ENCODE measurements at places on chromosomes 3 and 15.

DNA sequence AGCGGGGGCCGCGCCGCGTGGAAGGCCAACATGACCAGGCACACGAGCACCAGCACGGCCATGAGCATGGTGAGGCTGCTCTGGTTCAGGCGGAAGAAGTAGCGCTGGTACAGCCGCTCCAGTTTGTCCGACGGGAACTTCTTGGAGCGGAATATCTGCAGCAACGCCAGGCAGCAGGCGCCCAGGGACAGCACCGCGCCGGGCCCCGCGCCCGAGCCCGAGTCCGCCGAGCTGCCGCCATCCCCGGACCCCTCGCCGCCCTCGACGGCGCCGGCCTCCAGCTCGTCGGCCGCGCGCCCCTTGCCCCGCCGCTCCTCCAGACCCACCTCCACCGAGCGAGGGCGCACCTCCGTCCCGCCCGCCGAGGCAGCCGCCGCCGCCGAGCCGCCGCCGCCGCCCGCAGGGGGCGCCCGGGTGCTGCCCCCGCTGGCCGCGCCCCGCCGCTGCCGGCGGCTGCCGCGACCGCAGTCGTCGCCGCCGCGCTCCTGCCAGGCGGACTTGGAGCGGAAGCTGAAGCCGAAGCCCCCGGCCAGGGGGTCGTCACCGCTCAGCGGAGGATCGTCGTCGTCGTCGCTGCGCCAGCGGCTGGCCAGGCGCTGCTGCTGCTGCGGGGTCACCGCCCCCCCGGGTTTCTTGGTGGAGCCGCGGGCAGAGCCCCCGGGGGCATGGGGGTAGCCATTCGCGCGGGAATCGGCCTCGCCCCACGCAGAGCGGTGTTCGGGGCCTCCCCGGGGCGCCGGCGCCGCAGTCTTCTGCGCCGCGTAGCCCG, 957 bp downstream of the ADCY5 start:
- no peak for DNase-seq

DNA sequence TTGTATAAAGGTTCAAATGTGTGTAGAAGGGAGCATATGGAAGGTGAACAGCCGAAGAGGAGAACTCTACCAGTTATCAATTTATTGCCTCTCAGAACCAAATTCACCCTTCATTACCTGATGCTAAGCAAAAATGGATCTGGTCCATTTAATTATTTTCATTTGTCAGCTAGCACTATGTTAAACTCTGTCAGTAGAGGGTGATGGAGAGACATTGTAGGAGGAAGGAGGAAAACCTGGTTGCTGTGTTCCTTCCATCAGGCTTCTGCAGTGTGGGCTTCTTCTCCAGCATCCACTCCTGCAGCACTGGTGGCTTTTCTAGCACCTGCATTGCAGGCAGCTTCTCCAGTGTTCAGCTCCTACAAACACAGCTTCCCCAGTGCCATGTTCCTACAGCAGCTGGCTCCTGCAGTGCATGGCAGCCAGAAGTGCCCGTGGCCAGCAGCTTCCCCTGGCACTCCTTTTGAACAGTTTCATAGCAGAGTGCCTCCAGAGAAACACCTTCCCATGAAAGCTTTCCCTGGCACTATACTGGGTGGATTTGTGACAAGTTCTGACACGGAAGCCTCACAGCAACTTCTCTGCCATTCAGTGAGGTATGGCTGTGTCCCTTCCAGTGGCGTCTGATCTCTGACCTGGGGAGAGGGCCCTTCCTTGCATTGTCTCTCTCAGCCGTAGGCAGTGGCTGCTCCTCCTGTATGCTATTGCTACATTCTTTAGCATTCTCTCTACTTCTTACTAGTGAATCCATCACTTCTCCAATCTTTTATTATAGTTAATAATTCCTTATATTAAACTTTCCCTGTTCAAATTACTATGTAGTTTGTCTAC, 14.6 kb upstream of the IL17RD start:
- no peak for DNase-seq

DNA sequence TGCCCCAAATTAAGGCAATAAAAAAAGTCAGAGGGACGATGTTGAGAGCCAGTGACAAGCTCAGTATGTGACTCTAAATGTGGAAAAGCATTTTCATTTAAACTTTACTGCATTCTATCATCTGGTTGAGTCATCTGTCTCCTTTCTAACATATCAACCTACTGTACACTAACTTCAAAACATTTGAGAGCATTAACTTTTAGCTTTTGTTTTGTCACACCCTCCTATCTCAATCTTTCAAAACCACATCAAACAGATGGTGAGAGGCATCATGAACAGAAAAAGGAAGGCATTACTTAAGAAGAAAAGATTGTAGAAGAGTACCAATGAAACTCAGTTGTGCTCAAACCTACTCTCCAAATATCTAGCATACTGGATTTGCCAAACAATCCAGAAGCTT, 4.8 kb downstream of the LRRC58 start:
- no peak for DNase-seq

- DNase-seq: no peak
Measured at GRCh38 chr15:33234020-33234461, 39.5 kb upstream of the FMN1 start.

GRCh38 chr3:131233900-131234668, 147.5 kb upstream of the NUDT16 start:
- DNase-seq: no peak

DNA sequence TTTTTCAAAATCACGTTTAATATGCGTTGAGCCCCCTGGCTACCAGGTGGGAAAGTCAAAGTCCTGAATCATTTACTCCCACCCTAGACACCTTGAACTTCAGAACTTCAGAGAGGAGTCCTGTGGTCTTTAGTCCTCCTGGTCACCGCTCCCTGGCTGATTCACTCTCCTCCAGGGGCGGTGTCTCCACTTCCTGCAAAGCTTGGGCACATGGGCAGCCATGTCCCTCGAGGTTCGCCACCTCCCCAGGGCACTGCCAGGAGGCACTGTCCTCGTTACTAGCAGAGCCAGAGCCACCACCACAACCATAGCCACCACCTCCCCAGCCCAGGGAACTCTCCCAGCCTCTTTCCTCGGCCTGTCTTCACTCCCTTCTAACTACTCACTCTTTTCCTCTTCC, 31.0 kb downstream of the LOXL1 start:
- no peak for DNase-seq

DNA sequence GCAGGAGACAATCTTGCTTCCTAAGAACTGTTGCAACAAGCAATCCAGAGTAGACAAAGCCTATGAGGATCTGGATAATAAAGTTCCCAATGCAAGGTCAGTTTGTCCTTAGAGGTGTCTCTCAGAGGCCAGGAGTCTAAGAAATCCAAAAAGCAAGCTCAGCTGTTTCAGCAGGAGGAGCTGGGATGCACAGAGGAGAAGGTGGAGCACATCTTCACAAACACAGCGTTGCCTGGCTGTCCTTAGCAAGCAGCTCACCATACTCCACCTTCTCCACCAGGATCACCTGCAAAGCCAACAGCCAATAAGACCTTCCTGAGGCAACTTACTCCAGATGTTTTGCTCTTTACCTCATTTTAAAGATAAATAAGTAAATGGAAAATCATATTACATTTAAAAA, 365 bp downstream of the ZBED2 start:
- no peak for DNase-seq

DNA sequence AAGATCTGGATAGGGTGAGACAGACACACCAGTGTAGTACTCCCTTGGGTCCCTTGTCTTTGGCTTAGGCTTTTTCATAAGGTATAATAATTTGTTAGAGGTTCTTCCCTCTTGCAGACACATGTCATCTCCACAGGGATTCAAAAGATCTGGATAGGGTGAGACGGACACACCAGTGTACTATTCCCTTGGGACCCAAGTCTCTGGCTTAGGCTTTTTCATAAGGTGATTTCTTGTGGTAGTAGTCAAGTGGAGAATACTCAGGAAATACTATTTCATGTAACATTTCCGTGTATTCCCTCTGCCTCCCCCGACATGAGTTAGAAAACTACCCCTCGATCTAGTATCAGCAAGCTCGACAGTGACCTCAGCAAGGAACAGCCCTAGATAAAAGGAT, 954 bp upstream of the MAPKBP1 start:
- no peak for DNase-seq

DNA sequence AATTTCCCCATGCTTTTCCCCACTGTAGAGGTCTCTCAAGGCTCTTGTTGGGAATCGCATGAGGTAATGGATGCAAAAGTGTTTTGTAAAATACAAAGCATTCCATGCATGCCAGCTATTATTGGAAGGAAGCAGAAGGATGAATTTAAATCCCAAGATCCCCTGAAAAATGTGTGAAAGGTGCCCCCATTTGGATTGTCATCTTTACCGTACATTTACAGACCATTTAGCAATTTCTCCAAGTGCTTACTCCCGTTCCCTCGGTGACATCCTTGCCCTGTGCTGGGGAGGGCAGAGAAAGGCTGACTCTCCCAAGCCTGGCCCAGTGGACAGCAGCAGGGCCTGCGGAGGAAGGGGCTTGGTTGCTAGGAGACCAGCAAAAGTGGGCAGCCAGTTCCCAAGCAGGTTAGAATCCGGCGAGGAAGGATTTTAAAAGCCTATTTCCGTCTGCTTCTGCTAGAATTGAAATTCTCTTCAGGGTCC, 31.1 kb upstream of the NEO1 start:
- DNase-seq: no peak

DNA sequence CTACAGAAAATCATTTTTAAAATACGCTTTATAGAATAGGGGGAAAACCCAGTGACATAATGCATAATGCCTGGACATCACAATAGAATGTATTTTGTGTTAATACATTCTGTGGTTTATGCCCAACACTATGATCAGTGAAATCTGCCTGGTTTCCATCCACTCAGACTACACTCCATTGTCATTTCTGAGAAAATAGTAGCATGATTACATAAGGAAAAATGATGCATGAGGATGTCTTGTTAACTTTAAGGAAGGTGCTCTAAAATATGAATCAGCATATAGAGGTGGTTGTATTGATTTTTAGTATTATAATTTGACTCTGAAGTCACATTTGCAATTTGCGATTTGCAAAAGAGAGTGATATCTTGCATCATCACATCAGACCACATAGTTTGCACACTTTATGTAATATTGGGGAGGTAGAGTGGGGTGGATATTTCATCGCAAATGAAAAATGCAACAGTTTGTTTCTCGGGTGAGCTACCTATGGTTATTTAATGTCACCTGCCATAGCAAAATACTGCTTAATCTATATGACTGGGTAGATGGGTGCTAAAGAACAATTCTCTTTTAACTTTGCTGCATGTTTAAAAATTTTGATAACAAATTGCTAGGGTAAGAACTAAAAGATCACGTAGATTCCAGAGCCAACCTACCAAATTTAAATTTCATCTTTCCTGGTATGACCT, 403.9 kb downstream of the IL5RA start:
- DNase-seq: no peak

DNA sequence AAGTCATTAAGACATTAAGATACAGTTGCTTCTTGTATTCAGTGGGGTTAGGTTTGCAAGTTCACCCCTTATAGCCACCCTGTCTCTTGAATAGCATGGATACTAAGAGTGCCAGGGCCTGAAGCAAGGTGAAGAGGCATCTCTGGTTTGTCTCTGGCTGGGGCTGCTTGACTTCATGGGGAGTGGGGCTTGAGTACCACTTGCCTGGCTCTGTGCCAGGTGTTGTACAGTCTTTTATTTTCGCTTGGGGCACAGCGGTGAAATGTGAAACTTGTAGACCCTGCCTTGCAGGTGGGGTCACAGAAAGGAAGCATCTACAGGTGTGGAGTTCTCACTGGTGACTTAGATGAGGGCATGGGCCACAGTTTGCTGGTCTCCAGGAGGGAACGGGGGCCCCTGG, 152.1 kb downstream of the PDE8A start:
- no peak for DNase-seq
